ENCODE measurements at places on chromosomes 4 and X.

GRCh38 chrX:147917700-147918695 is 6.3 kb downstream of the FMR1 start:
- no peak for DNase-seq

- no peak for DNase-seq
These were observed 113.5 kb downstream of the RAP1GDS1 start for GRCh38 chr4:98374643-98375042.

DNA sequence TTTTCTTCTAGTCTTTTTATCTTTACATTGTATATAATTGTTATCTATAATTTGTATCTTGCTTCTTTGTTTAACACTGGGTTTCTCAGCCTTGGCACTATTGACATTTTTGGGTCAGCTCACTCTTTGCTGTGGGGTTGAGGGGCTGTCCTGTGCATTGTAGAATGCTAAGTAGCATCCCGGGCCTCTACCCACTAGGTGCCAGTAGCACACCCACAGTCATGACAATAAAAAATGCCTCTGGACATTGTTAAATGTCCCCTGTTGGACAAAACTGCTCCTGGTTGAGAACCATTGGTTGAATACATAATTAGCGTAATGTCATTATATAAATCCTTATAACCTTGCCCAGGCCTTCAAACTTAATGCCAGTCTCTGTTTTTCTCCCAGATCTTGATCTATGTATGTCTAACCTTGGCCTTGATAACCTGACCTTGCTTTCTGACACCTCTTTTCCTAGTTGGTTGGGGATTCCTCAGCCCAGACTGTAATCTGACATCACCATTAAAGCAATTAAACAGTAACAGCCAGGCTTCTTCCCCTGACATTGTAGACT is 46.1 kb downstream of the DCX start:
- no peak for DNase-seq

GRCh38 chr4:109067508-109068235 is 234.8 kb downstream of the COL25A1 start:
- DNase-seq, result no peak

GRCh38 chrX:117840645-117841044 is 276.0 kb downstream of the KLHL13 start:
- DNase-seq, result no peak

DNA sequence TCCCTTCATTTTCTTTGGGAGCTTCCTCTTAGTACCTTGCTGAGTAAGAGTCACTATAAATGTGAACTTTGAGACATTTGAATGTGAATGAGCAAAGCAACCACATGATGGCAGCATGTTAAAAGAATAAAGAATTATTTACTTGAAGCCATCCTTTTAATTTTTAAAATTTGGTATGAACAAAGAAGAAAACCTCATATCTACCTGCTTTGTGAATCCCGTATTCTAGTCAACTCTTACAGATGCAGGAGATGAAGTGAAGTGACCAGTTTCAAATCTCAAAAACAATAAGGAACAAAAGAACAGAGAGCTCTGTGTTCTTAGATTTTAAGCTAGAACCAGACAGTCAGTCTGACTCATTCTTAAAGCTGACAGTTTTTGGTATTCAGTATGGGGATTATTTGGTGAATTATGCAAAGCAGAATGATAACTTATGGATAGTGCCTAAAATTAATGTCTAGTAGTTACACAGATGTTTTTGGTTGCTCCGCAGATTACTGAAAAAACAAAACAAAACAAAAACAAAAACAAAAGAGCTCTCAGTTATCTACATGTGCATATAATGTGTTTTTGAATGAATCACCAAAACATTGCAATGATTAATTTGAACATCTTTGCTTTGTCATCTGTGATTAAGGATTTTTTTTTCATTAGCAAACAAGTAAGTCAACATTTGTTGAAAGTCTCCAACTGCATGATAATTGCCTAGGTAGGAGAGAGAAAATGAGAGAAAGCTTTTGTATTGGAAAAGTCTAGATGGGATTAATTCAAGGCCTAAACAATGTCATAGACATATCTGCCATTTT is 48.2 kb upstream of the H2AZ1 start:
- no peak for DNase-seq
